ENCODE measurements at places on chromosomes 4 and X. TPM values are rescaled to one million over a fixed set of nuclear protein-coding genes. Genes with fewer than 3 reads are reported as not detected.

Gene ZBED1
- total RNA-seq, result 33.2 TPM

Gene TRO
- 7.9 TPM for total RNA-seq

Gene STAP1
- 6.3 TPM for total RNA-seq

- no peak for DNase-seq
- no peak overlapping the region for H3K4me3 ChIP-seq
- no peak overlapping the region for H3K27ac ChIP-seq
- no peaks in the 10 kb centered on the region for H3K36me3 ChIP-seq
Measured at GRCh38 chrX:49203536-49203935, 3.5 kb upstream of the SYP start.

DNA sequence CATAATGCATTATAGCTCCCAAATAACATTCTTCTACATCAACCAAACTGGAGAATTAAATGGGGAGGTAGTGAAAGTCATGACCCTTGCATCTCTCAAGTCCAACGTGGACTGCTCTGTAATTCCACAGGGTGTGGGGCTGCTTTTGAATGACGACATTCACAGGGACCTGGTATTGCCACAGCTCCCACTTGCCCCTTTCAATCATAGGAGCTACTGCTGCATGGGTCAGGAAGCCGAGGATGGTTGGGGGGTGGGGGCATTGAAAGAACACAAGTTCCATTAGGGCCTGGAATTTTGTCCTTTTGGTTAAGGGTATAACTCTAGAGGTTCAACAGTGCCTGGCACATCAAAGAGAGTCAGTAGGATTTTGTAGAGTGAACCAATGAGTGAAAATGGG is 7.4 kb upstream of the CT55 start:
- no peak for DNase-seq
- H3K4me3 ChIP-seq, result no peak overlapping the region
- H3K4me1 ChIP-seq, result no peaks in the 10 kb centered on the region

GRCh38 chr4:24322995-24323394 is 261.4 kb downstream of the DHX15 start:
- DNase-seq, result no peak
- no peaks in the 10 kb centered on the region for H3K4me1 ChIP-seq
- no peaks in the 10 kb centered on the region for H3K27me3 ChIP-seq
- no peak overlapping the region for H3K27ac ChIP-seq
- no peaks in the 10 kb centered on the region for H3K36me3 ChIP-seq
- no peak overlapping the region for H3K4me3 ChIP-seq

DNA sequence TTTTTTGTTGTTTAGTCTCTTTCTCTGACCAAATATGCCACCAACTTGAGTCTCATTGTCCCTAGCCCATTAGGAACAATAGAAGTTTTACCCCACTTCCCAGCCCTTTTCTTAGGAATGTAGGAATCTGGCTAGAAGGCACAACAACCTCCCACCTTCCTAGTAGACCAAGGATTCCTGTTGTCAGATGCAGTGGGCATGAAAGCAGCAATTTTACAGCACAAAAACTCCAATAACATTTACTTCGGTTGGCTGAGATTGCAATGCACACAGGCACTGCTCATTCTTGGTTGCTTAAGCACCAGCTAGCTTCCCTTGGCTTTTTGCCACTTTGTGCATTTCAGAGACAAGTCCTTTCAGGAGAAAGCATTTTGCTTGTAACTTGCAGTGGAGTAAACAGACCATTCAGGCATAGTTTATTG is 312.8 kb downstream of the TENM3 start:
- no peak for DNase-seq
- H3K27ac ChIP-seq, result no peak overlapping the region
- no peaks in the 10 kb centered on the region for H3K4me1 ChIP-seq
- no peak overlapping the region for H3K4me3 ChIP-seq

DNA sequence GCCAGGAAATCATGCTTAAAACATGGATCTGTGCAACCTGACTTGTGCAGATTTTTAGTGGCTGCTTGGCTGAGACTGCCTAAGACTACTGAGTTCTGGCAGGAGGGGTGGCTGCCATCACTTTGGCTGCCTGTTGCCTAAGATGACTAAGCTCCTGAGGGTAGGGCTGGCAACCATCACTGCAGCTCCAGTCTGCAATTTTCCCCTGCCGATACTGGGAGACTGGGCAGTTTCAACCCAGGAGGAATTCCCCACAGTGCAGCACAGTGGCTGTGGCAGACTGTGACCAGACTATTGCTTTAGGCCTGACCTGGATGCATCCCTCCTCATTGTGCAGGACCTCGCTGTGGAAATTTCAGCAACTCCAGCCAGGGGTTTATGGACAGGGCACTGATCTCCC is 544.9 kb downstream of the ANKRD50 start:
- no peaks in the 10 kb centered on the region for H3K4me1 ChIP-seq
- no peak for DNase-seq
- no peak overlapping the region for H3K4me3 ChIP-seq
- no peaks in the 10 kb centered on the region for H3K36me3 ChIP-seq
- no peak overlapping the region for H3K27ac ChIP-seq

DNA sequence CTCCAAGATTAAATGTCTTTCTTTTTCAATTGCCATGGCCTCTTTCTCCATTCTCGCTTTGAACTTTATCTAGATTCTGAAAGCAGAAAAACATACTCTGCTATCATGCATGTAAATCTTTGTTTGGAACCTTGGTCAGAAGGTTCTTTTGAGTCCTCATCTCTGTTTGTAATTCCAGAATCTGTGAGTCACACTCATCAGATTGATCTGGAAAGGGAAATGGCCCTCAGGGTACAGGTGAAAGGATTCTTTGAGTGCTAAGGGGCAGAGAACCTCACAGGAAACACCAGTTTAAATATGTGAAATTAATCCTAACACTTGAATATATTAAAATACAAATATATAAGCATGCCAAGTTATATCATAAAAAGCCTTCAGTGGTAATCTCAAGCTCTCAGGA is 211.0 kb upstream of the ADGRL3 start:
- no peak overlapping the region for H3K27ac ChIP-seq
- no peak for DNase-seq
- H3K36me3 ChIP-seq, result no peaks in the 10 kb centered on the region

- H3K4me3 ChIP-seq, result no peak overlapping the region
- no peaks in the 10 kb centered on the region for H3K4me1 ChIP-seq
- H3K27ac ChIP-seq, result no peak overlapping the region
- no peak for DNase-seq
- H3K36me3 ChIP-seq, result no peaks in the 10 kb centered on the region
Measured at GRCh38 chr4:170102426-170102825, 12.7 kb upstream of the AADAT start.

DNA sequence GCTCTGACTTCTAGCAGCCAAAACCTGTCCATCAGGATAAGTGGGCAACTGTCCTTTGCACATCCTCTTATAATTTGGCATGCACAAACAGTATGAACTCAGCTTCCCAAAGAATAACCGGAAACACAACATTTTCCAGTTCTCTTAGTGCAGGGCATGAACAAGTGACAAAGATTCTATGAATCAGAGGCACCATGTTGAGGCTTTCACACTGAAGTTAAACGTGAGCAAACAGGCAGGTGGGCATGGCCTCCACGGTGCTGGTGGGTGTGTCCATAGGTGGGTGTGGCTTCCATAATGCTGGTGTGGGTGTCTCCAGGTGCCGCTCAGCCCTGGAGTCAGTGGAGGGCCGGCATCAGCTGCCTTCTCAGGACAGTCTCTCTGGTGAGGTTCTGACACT is 196.5 kb downstream of the SMIM20 start:
- H3K27me3 ChIP-seq, result peaks cover 24% of the 10 kb centered on the region
- no peak overlapping the region for H3K27ac ChIP-seq
- DNase-seq, result no peak
- H3K4me3 ChIP-seq, result no peak overlapping the region

- peaks cover 25% of the 10 kb centered on the region for H3K4me1 ChIP-seq
- no peak for DNase-seq
- H3K4me3 ChIP-seq, result no peak overlapping the region
- H3K36me3 ChIP-seq, result peaks cover 3% of the 10 kb centered on the region
- no peak overlapping the region for H3K27ac ChIP-seq
- H3K27me3 ChIP-seq, result no peaks in the 10 kb centered on the region
Measured at GRCh38 chr4:8205241-8205707, 6.2 kb downstream of the SH3TC1 start.

DNA sequence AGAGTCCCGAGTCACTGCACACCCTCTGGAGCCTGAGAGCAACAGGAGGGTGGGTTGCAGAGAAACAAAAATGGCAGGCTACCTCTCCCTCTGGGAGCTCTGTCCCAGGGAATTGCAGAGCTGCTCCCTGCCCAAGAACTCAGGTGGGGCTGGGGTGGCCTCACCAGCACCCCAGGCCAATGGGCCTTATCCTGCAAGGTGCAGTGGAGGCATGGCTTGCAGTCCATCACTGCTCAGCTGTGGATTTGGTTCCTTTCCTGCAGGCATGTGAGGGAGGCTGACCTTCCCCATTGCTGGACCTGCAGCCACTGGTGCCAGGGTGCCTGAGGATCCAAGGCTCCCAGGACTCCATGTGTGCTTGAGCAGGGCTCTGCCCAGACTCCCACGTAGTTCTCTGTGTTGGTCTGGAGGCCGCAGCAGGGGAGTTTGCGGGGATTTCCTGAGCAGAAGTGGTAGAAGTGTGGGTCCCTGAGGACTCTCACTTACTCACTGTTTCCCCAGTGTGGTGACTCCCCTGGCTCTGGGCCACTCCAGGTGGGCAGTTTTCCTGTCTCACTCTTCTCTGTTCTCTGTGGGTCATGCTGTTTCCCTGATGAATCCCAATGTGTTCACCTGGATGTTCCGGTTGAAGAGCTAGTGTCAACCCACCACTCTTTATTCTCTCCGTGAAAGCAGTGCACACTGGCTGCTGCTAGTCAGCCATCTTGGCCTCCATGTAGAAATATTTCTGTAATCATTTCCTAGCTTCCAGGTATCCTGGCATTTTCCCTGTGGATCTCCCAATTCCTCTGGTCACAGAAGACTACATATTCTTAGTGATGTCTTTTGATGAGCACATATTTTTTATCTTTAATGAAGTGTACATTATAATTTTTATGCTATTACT is 82.3 kb downstream of the ARHGAP24 start:
- H3K4me1 ChIP-seq, result no peaks in the 10 kb centered on the region
- H3K27me3 ChIP-seq, result peaks cover 4% of the 10 kb centered on the region
- H3K36me3 ChIP-seq, result no peaks in the 10 kb centered on the region
- DNase-seq, result peak; percentile 38
- H3K27ac ChIP-seq, result no peak overlapping the region

Data from activated naive CD8-positive, alpha-beta T cell treated with anti-CD3 and anti-CD28 coated beads for 36 hours (primary cell).